Esophagus squamous epithelium (tissue), 5 donors: ENCODE measurements at places on chromosomes 6 and 20. TPM values are rescaled to one million over a fixed set of nuclear protein-coding genes. Genes with fewer than 3 reads are reported as not detected.
A peak's percentile ranks its signal among the peaks of the same experiment; 100 is the strongest.

- DNase-seq = no peak
- H3K27me3 ChIP-seq = no peaks in the 10 kb centered on the region
- no peaks in the 10 kb centered on the region for H3K4me1 ChIP-seq
- H3K27ac ChIP-seq = no peak overlapping the region
- no peak overlapping the region for H3K4me3 ChIP-seq
- peaks cover 91% of the 10 kb centered on the region for H3K36me3 ChIP-seq
Observed at GRCh38 chr6:167932468-167933276, 64.8 kb upstream of the KIF25 start.

The DNAH8 gene
- 0.03 TPM for total RNA-seq

DNA sequence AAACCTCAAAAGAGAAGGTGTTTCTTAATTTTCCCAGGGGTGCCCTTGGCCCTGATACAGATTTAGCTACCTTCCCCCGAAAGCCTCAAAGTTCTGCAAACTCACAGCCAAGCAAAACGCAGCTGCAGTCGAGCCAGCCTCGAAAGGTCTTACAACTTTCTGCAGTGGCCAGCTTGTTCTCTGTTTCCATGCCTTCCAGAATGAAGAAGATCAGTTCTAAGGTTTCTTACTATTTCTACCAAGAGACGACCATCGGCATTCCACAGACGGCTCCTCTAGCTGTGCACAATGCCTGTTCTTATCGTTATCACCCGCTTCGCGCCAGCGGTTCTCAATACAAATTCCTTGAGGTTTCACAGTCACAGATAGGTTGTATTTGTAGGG is 28.5 kb upstream of the CCR6 start:
- H3K27ac ChIP-seq = no peak overlapping the region
- H3K27me3 ChIP-seq = no peaks in the 10 kb centered on the region
- no peaks in the 10 kb centered on the region for H3K36me3 ChIP-seq
- no peaks in the 10 kb centered on the region for H3K4me1 ChIP-seq
- no peak overlapping the region for H3K4me3 ChIP-seq
- no peak for DNase-seq

The SOX18 gene
- 3.9 TPM for total RNA-seq

DNA sequence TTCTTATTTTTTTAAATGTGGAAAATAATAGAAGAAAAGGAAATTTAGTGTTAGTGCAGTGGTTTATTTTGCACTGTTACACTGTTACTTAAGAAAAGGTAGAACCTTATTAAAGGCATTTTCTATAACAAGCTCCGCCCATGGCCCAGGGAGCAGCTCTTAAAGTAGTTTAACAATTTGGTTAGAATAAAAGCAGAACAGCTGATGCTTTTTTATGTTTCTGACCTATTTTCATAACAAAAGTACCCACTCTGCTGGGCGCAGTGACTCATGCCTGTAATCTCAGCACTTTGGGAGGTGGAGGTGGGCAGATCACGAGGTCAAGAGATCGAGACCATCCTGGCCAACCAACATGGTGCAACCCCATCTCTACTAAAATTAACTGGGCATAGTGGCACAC is 32.6 kb downstream of the DSTN start:
- H3K27ac ChIP-seq = peak overlapping the region; percentile 32
- H3K4me3 ChIP-seq = no peak overlapping the region
- peaks cover 11% of the 10 kb centered on the region for H3K4me1 ChIP-seq
- peaks cover 75% of the 10 kb centered on the region for H3K36me3 ChIP-seq
- DNase-seq = no peak
- H3K27me3 ChIP-seq = no peaks in the 10 kb centered on the region

The SLC52A3 gene
- 5.8 TPM for total RNA-seq

DNA sequence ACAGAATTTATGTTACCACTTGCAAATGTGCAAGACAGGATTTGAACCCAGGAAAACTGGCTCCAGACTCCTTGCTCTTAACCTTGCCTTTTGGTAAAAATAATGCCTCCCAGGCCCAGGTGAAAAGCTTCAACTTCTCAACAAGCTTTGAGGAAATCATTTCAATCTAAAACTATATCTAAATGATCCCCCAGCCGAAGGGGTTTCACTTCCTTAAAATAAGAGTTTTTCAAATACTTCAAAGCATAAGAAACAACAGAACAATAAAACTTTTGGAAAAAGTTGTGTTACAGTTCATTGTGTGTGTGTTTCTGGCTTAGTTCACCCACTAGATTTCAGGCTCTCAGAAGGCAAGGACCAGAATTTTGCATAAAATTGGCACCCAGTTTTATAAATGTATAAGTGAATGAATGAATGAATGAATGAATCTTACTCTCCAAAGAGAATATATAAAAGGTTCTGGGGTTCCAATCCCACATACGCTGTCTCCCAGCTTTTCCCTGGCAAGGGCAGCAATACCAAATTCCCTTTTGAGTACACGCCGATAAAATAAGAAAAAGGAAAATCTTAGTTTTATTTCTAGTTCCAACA is 5.4 kb downstream of the OR2H2 start:
- no peaks in the 10 kb centered on the region for H3K4me1 ChIP-seq
- H3K27me3 ChIP-seq = peaks cover 26% of the 10 kb centered on the region
- no peak overlapping the region for H3K4me3 ChIP-seq
- no peak overlapping the region for H3K27ac ChIP-seq
- no peak for DNase-seq

DNA sequence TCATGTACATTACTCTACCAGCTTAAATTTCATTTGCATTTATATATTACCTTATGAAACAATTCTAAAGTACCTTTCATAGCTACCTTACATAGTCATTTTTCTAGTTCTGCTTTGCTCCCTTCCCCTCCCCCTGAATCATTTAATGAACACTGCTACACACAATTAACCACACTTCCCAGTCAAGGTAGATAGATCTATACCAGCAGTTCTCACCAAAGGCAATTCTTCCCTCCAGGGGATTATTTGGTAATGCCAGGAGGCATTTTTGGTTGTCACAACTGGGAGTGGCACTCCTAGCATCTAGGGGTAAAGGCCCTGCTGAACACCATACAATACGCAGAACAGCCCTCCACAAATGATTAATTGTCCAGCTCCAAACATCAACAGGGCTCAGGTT is 143.9 kb upstream of the SHLD1 start:
- no peaks in the 10 kb centered on the region for H3K4me1 ChIP-seq
- no peak overlapping the region for H3K27ac ChIP-seq
- peaks cover 2% of the 10 kb centered on the region for H3K36me3 ChIP-seq

DNA sequence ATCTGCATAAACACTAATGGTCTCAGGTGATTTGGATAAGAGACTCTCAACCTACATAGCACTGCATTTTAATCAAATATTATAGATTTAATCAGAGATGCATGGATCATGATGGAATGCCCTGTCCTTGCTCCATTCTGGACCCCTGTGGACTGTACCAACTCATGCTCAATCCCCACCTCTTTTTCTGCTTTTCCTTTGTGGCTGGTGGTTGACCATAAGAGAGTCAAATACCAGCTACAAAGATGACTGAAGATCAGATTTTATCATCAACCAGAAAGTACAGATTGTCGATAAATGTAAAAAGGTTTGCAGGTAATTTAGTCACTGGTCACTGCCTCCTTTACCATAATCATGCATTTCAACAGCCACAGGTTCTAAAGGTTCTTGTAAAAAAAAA is 116.2 kb downstream of the ME1 start:
- H3K27ac ChIP-seq = no peak overlapping the region
- peaks cover 6% of the 10 kb centered on the region for H3K36me3 ChIP-seq
- no peak for DNase-seq
- H3K4me3 ChIP-seq = no peak overlapping the region
- no peaks in the 10 kb centered on the region for H3K27me3 ChIP-seq
- H3K4me1 ChIP-seq = no peaks in the 10 kb centered on the region

The BFSP1 gene
- 1.2 TPM for total RNA-seq

The CST1 gene
- not detected for total RNA-seq

GRCh38 chr6:103675807-103676406 is 1183.8 kb downstream of the HACE1 start:
- H3K4me1 ChIP-seq = no peaks in the 10 kb centered on the region
- H3K27me3 ChIP-seq = no peaks in the 10 kb centered on the region
- H3K36me3 ChIP-seq = no peaks in the 10 kb centered on the region
- no peak overlapping the region for H3K27ac ChIP-seq

DNA sequence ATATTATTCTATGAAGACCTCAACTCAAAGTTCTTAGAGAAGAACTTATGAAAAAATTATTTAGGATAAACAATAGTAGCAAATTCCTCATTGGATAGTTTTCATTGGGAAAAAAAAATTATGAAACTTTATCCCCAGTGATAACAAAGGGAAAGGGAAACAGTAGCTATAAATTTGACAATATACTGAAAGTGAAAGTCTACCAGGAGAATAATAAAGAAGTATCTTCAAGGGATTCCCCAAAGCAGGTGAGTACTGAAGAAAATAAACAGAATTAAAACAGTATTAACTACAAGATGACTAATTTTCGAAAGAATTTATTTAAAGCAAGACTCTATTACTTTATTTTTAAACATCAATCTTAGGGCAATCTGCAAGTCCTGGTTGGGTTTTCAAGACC is 56.4 kb downstream of the REPS1 start:
- H3K36me3 ChIP-seq = peaks cover 82% of the 10 kb centered on the region
- DNase-seq = no peak
- no peak overlapping the region for H3K27ac ChIP-seq
- H3K4me1 ChIP-seq = no peaks in the 10 kb centered on the region

GRCh38 chr6:53862662-53863462 is 68.1 kb downstream of the LRRC1 start:
- H3K4me3 ChIP-seq = no peak overlapping the region
- H3K27ac ChIP-seq = peak overlapping the region; percentile 19
- no peak for DNase-seq

DNA sequence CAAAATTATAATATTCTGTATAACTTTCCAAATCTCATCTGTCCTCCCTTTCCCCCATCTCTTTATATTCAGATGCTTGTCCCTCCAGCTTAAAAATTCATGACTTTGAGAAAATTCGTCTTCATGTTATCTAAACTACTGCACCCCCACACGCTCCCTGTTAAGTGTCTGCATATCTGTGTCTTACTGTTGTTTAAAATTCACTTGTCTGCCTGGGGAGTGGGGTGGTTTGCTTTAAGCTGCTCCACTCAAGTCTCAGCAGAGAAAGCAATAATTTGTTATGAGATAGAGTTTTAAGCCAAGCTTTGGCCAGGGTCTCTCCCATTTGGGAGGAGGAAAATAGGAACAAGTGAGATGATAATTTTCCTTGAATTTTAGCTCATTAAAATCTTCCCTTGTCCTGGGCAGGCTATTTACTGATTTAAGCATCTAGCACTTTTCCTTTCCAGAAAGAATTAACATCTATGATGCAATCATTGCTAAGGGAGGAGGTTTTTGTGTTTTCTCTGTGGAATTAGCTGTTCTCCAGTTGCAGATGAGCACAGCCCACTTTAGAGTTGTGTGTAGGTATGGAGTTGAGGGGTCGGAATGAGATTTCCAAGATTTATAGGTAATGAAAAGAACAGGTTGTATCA is 36.8 kb downstream of the MTHFD1L start:
- DNase-seq = no peak
- H3K27ac ChIP-seq = no peak overlapping the region
- no peak overlapping the region for H3K4me3 ChIP-seq
- H3K4me1 ChIP-seq = no peaks in the 10 kb centered on the region
- H3K27me3 ChIP-seq = no peaks in the 10 kb centered on the region

The NR2E1 gene
- not detected for total RNA-seq

The HLA-DQB2 gene
- not detected for total RNA-seq

The TMEM30A gene
- 70.0 TPM for total RNA-seq
